GM12865 (cell line): ENCODE measurements at places on chromosomes 2 and 18.

- no peak for DNase-seq
Measured at GRCh38 chr18:54878159-54878622, 49.9 kb downstream of the RAB27B start.

- DNase-seq, result no peak
Measured at GRCh38 chr2:82062463-82062862, 1757.9 kb upstream of the LRRTM1 start.

- DNase-seq, result peak; percentile 17
Measured at GRCh38 chr2:234399451-234400246, 97.2 kb downstream of the ARL4C start.

GRCh38 chr2:53854678-53855077, 5.1 kb downstream of the GPR75 start:
- no peak for DNase-seq

DNA sequence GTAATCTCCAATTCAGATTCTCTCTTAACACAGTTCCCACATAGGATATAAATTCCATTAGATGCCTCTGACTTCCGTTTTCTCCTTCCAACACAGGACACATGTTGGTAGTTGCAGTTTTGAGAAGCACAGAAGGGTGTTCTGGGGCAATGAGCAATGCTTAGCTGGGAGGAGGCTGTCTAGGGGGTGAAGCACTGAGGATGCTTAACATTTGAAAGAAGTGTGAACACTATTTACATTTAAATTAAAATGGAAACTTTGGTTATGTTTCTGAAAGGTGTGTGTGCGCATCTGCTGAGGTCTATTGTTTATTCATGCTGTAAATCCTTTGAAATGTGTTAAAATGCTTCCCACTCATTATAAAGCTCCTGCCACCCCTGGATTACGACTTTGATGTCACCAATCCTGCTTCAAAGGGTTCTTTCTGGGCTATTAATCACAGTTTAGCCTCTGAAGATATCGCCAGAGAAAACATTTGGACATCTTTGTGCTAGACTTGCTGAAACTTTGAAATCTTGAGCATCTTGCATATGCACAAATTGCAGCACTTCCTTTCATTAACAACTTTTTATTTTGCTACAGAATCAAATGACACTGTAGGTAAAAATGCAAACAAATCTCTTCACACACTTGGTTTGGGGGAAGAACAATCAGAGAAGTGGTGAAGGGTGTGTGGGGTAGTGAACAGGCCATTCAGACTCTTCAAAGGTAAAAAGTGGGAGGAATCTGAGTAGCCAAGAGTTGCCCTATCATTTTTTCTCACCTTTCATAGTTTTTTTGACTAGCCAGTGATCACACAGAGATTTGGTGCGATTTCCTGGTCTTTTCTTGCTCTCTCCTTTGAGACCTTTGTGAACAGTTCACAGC, 258.4 kb downstream of the MYO3B start:
- no peak for DNase-seq

GRCh38 chr2:115194623-115195022, 752.2 kb downstream of the DPP10 start:
- DNase-seq, result no peak

DNA sequence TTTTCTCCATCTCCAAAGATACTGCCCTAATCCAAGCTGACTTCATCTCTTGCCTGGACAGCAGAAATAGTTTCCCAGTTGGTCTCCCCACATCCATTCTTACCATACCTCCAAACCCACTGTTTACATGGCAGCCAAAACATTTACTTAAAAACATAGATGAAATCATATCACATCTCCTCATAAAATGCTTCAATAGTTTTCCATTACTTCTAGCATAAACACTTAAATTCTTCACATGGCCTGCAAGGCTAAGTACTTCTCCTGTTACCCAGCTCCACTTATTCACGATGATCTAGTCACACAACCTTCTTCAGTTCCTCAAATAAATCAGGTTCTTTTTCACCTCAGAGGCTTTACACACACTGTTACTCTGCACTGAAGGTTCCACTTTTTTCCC, 185.8 kb upstream of the ACVR2A start:
- DNase-seq, result no peak

GRCh38 chr2:146997945-146998344, 846.9 kb upstream of the ACVR2A start:
- no peak for DNase-seq

DNA sequence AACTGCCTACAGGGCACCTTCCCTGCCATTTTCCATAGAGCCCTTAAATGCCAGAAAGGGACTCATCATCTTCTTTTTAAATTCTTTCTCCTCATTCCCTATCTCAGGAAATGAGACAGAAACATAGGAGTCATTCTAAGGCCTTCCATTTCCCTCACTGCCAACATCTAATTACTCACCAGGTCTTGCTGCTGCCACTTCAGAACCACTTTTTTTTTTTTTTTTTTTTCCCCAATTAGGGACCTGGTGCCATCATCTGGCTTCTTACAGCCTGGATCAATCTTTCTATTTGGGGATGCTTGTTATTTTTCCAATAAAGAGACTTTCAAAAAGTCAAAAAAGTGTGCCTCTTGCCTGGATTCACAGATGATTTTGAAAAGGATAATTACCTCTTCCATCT, 373.4 kb downstream of the LPIN1 start:
- DNase-seq, result no peak

- DNase-seq, result no peak
Measured at GRCh38 chr18:61719671-61720070, 173.1 kb downstream of the RNF152 start.

GRCh38 chr2:45438872-45439665, 172.0 kb downstream of the SRBD1 start:
- DNase-seq, result no peak

- no peak for DNase-seq
Measured at GRCh38 chr18:65425366-65425765, 325.4 kb upstream of the CDH7 start.

GRCh38 chr2:3739313-3739712, 35.9 kb downstream of the DCDC2C start:
- DNase-seq, result no peak

- DNase-seq, result no peak
Measured at GRCh38 chr2:204032301-204032700, 95.7 kb downstream of the ICOS start.

GRCh38 chr2:217158928-217159327, 299.1 kb upstream of the TNP1 start:
- DNase-seq, result no peak
